CD8-positive, alpha-beta memory T cell (primary cell): ENCODE measurements at places on chromosomes 1 and 21.

GRCh38 chr1:12034381-12034801, 15.1 kb downstream of the MIIP start:
- DNase-seq = no peak

GRCh38 chr1:172308577-172308976, 111.9 kb upstream of the C1orf105 start:
- DNase-seq = no peak

GRCh38 chr1:209659909-209660308, 7.7 kb upstream of the LAMB3 start:
- DNase-seq = no peak

DNA sequence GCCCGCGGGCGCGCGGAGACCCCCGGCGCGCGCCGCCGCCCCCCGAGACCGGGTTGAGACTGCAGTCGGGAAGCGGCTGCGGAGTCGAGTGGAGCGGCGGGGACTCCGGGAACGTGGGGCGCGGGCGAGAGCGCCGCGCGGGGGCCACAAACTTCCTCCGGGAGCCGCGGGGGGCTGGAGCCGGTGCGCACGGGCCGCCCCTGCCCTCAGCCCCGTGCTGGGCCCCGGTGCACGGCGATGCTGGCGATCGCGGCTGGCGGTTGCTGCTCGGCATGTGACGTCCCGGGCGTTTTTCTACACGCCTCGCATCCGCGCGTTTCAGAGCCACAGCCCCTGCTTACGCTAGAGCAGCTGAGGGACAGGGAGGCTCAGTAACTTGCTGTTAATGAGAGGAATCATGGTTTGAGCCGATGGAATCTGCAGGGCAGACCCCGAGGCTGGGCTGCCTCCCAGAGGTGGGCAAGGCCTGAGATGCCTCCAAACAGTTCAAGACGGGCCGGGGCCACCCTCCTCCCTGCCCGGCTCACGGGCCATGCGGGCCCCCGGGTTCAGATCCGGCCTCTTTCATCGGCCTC, 520 bp downstream of the TMEM201 start:
- DNase-seq = peak; percentile 34

GRCh38 chr1:185565302-185565701, 168.9 kb upstream of the HMCN1 start:
- DNase-seq = no peak

DNA sequence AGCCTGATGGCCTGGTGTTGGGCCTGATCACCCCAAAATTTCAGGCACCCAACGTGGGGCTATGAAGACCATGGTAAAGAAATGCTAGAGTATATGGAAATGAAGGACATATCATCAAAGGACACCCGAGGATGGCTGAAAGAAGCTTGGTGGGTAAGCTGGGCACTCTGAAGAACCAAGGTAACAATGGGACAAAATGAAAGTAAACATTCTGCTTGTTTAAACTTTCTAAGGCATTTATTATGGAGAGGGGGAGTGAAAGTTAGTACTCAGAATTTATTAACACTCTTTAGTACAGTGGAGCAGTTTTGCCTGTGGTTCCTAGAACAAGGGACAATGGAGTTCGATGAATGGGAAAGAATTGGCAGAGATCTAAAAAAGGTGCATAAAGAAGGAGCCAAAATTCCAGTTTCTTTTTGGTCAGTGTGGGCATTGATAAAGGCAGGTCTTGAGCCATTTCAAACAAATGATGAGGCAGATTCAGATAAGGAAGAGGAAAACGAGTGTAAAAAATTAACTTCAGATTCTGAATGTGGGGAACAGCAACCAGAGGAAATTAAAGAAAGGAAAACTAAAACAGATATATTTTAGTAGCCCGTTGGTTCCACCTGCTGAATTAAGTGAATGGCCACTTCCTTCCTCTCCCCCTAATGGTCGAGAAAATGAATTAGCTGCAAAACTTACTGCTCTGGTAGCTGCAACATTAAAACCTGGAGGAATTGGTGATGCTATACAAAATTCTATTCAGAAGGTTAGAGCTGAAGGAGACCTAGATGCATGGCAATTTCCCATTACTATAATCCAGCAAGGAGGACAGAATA, 8.4 kb upstream of the PM20D1 start:
- DNase-seq = no peak

DNA sequence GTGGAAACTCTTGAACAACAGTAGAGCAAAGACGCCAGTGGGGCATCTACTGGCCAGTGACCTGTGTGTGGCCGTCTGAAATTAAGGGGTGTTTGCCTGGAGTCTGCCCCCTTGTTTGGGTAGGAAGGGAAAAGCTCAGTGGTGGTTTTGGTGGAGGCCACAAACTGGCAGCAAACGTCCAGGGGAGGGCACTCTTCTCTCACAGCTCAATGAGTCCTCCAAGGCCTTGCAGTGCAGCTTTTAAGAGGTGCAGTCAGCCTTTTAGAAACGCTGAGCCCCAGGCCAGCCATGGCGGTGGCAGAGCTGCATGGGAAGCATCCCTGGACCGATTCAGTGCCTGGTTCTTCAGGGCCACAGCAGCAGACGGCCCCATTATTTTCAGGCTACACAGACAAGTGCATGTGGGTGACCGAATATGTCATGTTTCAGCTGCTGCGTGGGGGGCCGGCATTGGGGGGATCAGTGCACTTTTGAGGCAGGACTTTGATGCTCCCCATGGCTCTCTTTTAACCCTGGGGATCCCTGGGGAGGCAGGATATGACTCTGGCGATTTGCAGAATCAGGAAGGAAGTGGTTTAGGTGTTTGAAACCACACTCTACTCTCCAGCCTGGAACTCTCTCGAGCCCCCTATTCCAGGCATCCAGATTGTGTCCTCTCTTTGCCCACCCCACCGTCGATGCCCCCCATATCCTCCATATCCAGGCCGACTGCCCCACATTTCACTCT, 414.0 kb downstream of the PRDM2 start:
- DNase-seq = no peak

- DNase-seq = no peak
Observed at GRCh38 chr1:74368335-74368734, 133.1 kb downstream of the TNNI3K start.

GRCh38 chr21:31317688-31318087, 26.4 kb downstream of the TIAM1 start:
- DNase-seq = no peak

GRCh38 chr1:115356356-115356755, 18.3 kb upstream of the NGF start:
- DNase-seq = no peak

DNA sequence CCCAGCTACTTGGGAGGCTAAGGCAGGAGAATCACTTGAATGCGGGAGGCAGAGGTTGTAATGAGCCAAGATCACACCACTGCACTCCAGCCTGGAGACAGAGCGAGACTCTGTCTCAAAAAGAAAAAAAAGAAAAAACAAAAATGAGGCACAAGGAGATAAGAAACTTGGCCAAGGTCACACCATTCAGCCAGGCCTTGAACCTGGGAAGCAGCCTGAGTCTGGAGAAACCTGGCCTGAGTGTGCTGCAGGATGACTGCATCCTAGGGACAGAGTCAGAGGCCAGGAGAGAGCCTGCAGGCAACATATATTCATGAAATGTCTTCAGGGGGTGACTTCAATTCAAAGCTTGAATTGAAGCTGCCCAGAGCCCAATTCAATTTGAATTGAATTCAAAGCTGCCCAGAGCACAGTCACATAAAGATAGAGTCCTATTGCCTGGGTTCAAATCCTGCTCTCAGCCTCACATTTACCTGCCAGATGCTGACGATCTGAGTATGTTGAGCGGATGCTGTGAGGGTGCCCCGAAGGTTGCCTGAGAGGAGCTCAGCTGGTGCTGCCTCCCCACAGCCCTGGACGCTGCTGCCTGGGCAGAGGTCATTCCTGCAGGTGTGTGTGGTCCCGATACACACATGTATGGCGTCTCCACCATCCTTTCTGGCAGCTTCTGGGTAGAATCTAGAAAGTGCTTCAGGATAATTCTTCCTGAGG, 307.7 kb downstream of the AJAP1 start:
- no peak for DNase-seq

- DNase-seq = peak; percentile 97
Observed at GRCh38 chr1:38559446-38560165, 300.0 kb downstream of the RRAGC start.

GRCh38 chr1:160540859-160541233, 17.8 kb upstream of the SLAMF6 start:
- DNase-seq = no peak

DNA sequence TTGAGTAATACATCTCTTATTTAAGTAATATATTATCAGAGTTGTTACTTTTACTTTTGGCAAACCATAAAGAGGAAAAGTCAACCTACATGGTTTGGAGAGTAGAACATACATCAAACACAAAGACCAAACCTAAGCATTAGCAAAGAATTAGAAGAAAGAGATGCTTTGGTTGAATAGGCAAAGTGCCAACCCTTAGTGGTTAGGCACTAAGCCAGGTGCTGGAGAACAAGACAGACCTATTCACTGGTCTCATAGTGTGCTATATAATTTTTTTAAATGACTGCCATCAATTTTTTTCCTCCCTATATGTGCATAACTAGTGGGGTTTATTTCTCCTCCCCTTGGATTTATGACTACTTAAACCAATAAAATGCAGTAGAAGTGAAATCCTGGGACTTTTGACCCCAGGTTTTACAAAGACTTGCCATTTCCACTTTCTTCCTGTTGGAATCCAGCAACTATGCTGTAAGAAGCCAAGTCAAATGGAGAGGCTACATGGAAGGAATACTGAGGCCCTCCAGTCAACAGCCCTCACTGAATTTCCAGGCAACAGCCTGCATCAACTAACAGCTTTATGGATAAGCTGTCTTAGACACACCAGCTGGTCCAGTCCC, 69.8 kb upstream of the HAO2 start:
- DNase-seq = no peak

- no peak for DNase-seq
Observed at GRCh38 chr1:27520651-27521050, 30.7 kb upstream of the WASF2 start.

DNA sequence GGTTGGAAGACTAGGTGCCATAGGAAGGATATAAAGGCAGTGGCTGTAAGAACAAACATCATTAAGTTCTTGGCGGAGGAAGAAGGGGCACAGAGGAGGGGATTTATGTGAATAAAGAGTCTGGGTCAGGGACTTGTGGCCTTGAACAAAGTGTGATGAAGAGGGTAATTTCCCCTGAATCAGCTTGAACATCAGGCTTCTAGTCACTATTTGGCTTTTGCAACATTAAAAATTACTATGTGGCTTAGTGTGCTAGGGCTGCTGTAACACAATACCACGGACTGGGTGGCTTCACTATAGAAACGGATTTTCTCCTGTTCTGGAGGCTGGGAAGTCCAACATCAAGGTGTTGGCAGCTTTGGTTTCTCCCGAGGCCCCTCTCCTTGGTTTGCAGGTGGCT, 70.5 kb upstream of the CNIH3 start:
- no peak for DNase-seq

DNA sequence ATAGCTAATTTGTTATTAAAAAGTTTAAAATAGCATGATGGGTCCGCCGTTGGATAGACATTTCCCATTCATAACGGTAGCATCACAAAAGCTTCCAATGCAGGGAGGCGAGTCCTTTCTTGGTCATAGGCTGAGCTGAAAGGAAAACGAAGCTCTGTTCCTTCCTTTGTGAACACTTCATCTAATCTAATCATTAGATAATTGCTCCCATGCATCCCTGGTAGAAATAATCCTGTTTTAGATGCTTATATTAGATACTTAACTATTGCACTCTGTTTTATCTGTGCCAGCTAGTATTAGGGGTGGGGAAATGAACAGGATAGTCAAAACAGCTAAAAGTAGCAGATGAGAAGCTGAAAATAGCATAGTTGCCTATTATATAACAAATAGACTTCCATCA, 215.0 kb downstream of the SLC35F3 start:
- DNase-seq = no peak

GRCh38 chr1:155504207-155504606, 58.4 kb downstream of the ASH1L start:
- DNase-seq = no peak

GRCh38 chr1:206600527-206600926, 11.7 kb downstream of the EIF2D start:
- no peak for DNase-seq

DNA sequence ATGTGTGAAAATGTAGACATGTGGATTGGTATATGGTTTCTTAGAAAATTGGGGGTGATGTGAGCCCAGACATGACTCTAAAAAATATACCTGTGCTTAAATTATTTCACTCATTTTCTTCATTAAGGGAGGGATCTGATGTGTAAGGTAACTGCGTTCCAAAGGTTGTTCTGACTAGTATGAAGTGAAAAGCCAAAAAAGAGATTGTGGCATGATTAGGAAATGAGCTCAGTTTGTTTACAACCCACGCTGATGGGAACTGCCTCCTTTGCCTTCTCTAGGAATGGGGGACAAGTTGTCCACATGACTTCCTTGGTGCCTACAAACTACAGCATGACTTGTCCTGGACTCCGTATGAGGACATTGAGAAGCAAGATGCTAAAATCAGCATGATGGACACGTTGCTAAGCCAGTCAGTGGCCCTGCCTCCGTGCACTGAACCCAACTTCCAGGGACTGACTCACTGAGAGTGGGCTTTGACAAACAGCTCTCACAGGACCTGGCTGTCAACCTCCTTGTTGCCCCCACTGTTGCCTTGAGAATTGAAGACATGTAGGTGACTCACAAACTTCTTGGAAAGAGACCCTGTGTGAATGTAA, 8.0 kb downstream of the C1orf50 start:
- no peak for DNase-seq

DNA sequence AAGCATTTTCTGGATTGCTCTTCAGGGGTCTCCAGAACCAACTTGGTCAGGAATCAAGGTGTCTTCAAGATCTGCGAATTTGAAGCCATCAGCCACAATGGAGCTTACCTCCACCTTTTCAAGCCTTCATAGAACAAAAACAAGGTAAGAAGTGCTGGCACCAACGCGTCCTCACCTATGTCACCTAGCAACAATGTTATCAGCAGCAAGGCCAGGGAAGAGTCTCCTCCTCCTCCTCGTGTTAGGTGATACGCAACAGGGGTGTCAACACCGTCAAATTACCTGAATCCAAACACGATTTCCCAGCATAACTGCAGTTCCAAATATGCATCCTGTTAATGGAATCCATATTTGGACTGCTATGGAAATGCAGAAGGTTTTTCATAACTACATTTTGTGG, 4.1 kb upstream of the TIAM1 start:
- no peak for DNase-seq

GRCh38 chr1:92096317-92096716, 16.2 kb downstream of the BTBD8 start:
- no peak for DNase-seq

DNA sequence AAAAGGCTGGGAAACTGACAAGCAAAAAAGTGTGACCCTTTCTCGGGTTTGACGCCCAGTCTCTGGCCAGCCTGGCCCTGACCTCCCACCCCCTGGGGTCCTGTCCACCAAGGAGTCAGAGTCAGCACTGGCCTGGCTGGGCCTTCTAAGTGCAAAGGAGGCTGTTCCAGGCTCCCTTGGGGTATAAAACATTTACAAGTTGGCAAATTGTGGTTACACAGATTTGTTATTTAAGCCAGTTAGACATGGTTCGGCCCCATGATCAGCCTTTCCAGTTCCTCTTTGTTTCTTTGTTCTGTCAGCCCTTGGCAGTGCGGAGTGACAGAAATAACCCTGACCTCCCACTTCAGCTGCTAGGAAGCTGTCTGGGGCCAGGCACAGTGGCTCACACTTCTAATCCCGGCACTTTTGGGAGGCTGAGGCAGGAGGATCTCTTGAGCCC, 161.6 kb upstream of the RAB4A start:
- DNase-seq = no peak
